CD4-positive, alpha-beta T cell treated with Interleukin-1 beta for 1 hour (primary cell): ENCODE measurements at places on chromosomes 7 and 10.

- DNase-seq: no peak
These were observed 63.9 kb downstream of the DPY19L1 start for GRCh38 chr7:34973400-34973760.

- DNase-seq: peak; percentile 46
These were observed 82.9 kb upstream of the PDGFA start for GRCh38 chr7:602341-603141.

GRCh38 chr7:79217468-79217867, 236.0 kb downstream of the MAGI2 start:
- no peak for DNase-seq

- DNase-seq: no peak
These were observed 95.5 kb upstream of the KCNIP2 start for GRCh38 chr10:101939008-101939648.

GRCh38 chr10:79502561-79503309, 9.6 kb upstream of the EIF5AL1 start:
- DNase-seq: no peak

DNA sequence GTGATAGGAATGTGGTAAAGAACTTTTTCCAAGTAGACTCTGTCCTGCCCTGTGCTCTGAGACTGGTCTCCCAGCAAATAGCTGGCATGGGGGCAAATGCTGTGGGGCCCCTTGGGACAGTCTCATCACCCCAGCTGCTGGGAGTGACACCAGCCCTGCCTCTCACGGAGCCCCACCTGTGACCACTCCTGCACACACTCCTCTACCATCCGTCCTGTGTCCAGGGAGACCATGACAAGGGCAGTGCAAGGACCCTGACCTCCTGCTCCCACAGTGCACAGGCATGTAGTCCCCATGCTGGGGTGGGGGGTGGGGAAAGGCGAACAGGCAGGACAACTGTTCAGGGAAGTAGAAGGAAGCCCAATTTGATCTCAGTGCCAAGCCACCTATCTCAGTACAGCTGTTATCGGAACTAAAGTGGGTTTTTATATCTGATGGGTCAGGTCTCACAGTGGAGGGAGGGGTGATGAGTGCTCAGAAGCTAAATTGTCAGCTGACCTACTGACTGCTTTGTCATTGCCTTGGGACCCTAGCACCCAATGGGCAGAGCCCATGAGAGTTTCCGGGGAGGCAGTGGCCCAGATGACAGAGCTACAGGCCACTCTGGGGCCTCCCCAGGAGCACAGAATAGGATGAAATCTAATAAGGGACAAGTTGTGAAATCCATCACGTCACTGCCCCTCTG, 24.5 kb downstream of the VSTM4 start:
- no peak for DNase-seq

DNA sequence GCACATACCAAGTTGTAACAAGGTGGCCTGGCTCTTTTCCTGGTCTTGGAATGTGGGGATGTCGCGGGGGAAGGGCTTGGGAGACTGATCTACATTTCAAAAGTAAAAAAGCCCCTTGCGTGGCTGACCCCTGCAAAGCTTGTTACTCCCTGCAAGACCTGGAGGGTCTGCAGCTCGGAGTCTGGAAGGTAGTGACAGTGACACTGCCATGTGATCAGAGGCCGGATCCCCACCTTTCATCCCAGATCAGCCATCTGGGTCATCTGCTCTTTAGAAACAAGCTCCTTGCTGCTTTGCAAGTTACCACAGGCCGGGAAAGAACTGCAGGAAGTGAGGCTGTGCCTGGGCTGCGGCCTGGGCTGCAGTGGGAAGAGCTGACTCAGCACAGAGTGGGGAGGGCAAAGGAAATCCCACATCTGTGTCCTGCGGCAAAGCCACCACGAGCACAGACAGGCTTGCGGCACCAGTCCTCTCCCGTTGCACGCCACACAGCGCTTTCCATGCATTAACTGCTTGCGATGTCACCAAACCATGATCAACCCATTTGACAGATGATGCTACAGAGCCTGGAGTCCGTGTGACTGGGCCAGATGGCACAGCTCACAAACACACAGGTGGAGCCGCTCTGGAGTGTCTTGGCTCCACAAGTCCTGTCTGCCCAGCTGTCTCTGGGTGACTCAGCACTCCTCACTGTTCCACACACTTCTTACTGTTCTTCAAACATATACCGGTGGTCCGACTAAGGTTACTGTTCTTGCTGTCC, 97.7 kb downstream of the SH3PXD2A start:
- DNase-seq: peak; percentile 31

DNA sequence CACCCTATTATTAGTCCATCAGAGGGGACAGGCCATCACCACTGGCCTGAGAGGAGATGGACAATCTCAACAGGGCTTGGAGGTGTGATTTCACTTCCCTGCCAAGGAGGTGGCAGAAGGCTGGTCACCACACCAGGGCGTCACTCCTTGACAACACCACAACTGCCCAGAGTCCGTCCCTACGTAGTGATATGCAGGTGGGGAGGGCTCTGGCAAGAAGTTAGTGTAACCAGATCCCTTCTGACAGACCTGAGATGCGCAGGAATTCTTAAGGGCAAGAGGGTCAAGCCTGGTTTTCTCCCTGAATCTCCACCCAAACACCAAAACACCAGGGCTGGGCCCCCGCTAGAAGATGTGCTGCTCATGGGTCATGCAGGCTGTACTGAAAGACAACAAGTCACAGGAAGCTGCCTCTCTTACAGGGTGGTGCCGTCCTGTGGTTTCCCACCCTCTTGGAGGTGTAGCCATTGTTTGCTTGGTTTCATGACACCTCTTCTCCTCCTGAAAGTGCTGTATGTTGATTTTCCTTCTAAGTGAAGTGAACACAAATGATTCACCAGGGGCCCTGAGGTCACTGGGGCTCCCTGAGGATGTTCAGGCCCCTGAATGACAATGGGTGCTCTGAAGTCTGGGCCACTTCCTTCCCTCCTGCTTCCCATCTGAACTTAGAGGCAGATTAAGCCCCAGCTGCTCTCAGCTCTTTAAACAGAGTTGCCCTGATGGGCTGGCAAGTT, 27.1 kb downstream of the ATXN7L1 start:
- DNase-seq: peak; percentile 64

- DNase-seq: no peak
These were observed 158.9 kb downstream of the ELMO1 start for GRCh38 chr7:37289781-37290180.

- DNase-seq: peak; percentile 12
These were observed 166.4 kb downstream of the MAD1L1 start for GRCh38 chr7:2066251-2066919.

- no peak for DNase-seq
These were observed 148.0 kb upstream of the INSYN2A start for GRCh38 chr10:127344346-127344745.

GRCh38 chr10:131679926-131680325, 220.9 kb upstream of the PPP2R2D start:
- no peak for DNase-seq

DNA sequence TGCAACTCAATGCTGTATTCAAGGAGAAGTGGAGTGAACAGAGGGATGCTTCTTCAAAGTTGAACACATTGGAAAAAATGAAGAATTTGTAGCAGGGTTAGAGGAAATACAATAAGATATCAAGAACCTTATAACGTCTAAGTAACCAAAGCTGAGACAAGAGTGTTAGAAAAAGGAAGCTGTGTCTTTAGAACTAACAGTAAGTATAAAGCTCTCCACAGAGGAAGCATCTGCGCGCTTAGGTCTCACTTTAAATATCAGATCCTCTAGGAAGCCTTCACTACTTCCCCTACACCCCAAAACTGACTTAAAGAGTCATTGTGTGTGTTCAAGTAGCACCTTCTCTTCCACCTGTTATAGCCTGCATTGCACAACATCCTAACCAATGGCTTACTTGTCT, 43.0 kb downstream of the CH25H start:
- DNase-seq: no peak
